ENCODE measurements at places on chromosomes 4 and X. TPM values are rescaled to one million over a fixed set of nuclear protein-coding genes. Genes with fewer than 3 reads are reported as not detected.

DNA sequence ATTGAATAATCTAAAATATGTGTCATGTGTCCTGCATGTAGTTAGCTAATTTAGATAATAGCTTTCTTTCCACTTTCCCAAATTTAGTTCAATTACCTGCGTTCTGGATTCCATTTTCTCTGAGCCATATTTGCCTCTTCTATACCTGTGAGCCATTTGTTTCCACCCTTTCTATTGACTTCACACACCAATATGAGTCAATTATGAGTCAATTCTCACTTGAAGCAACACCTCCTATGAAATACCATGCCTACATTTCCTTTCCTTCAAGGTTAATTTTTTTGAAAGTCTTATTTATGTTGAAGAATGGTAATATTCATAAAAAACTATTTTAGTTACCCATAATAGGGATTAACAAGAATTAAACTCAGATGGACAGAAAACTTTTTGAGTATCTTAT, 25.8 kb downstream of the NPY2R start:
- DNase-seq, result no peak

GRCh38 chr4:26899991-26900390, 39.4 kb downstream of the STIM2 start:
- DNase-seq, result no peak

The OPHN1 gene
- 0.21 TPM for total RNA-seq

DNA sequence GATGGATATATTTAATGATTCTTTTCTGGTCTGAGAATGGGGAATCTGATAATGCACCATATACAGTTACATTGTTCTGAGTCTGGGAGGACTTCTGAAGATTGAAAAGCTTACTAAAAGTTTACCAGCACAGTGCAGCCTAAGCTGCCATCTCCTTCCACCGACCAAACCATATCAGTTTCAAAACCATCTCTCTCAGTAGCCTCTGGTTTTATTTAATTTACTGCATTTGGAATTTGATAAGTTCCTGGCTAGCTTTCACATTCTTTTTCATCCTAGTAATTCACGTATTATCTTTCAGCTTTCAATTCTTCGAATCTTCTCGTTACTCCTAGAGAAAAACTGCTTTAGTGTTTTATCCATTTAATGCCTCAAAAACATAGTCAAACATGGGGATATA, 181.4 kb upstream of the HCCS start:
- no peak for DNase-seq

GRCh38 chrX:40349251-40349650, 231.5 kb upstream of the ATP6AP2 start:
- DNase-seq, result no peak

GRCh38 chr4:128820671-128821070, 11.2 kb downstream of the JADE1 start:
- DNase-seq, result no peak

The ARHGAP36 gene
- total RNA-seq, result not detected

GRCh38 chr4:154208424-154208823, 283.2 kb downstream of the DCHS2 start:
- DNase-seq, result no peak

GRCh38 chr4:8916351-8916885, 44.8 kb upstream of the HMX1 start:
- no peak for DNase-seq

DNA sequence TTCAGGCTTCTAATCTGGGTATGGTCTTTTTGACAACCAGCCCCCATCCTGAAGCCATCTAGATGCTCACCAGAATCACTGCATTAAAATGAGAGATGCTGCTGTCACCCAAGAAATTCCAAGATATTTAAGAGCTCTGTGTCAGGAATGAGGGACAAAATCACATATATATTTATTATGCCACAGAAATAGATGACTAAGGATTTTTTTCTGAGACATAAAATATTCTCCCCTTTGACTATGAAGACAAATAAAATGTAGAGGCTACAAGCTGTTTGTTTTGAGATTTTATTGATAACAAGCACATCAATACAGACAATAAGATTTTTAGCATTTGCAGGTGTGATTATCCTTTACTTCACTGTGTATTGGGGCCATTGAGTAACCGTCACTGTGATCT, 77.4 kb downstream of the COMMD8 start:
- no peak for DNase-seq

DNA sequence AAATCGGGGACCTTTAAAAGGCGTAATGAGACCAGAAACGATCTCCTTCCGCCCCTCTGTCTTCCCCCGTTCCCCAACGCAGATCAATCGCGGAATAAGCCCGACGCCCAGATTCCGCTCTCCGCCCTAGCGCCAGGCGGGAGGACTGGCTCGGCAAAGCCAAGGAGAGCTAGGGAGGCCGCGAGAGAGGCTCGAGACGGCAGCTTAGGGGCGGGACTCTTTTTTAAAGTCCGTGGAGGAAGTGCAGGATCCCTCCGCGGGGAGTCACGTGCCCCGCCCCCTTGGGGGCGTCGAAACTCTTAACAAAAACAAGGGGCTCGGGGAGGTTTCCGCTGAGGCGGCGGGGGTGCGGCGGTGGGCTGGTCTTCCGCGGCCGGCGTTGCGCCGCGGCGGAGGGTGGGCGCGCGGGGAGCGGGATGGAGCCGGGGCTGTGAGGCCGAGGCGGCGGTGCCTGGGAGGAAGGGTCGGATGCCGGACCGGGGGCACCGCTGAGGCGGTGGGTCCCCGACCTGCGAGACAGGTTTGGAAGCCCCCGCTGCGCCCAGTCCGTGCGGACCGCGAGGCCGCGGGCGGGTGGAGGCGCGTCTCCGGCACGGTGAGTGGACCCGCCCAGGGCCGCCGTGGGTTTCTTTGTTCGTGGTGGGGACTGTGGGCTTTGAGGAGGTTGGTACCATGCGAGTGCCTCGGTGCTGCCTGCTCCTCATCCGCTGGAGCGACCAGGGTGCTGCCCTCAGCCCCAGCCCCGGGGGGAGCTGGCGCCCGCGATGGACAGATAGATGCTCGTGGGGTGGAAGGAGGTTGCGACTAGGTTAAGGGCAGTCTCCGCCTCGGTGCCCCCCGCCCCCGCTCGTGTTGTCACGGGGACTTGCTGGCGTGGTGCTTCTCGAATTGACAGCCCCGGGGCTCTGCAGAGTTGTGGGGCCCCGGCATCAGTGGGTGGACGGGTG, at the start of gene CCNG2:
CCNG2 (plus strand) TSS at position 296 of the 947 bp plus-strand sequence. CDS start 1,326 bp downstream, outside the sequence.
- DNase-seq, result no peak

The PABPC4L gene
- not detected for total RNA-seq

The BEX1 gene
- not detected for total RNA-seq

GRCh38 chr4:40254608-40255392, 58.0 kb downstream of the RHOH start:
- DNase-seq, result no peak

- DNase-seq, result no peak
Observed at GRCh38 chr4:2925496-2925895, 37.7 kb downstream of the NOP14 start.

The PABPC1L2A gene
- not detected for total RNA-seq

DNA sequence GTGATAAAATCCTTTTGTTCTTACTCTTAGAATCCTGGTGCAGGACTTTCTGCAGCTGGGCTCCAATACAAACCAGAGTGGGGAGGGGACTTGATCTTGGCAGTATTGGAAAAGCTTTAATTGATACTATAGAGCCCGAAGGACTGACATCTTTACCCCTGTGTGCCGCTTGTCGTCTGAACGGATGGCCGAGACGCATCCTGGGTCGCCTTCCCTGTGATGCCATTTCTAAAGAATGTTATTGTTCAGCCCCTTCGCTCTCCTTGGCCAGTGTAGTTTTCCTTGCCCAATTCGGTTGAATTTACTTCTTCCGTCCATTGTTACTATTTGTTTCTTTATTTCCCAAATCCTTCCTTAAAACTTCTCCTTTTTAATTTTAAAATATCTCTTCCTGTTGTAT, 80.9 kb downstream of the CLDN34 start:
- no peak for DNase-seq

The CXorf65 gene
- 26.3 TPM for total RNA-seq

All from activated T-helper 2 cell treated with anti-CD3 and anti-CD28 coated beads, Interferon-gamma antibody, Interleukin-2, Interleukin-4, amounts not matched to agents 10 μg/mL and 5 μg/mL and 100 μg/mL, durations not matched to agents 14 hours and 24 hours and 36 hours (primary cell).